ENCODE measurements at places on chromosomes 3 and 15.

DNA sequence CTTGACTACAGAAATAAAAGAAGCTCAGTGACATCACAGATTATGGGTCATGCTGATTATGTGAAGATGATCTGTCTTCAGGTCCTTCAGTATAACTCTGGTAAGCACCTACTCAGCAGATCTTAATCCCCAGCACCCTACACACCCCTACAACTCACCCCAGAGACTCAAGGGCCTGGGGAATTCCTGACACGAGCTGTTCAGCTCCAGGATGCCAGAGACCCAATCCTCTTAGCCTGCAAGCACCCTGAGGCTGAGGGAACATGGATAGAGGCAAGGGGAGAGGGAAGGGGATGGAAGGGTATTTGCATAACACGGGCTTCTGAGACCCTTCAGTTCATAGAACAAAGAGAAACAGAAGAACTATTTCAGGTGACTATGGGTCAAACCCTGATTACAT lies 13.0 kb downstream of the GLB1 start:
- no peak for DNase-seq

- DNase-seq: no peak
Measured at GRCh38 chr3:35737527-35737926, 98.2 kb downstream of the ARPP21 start.

DNA sequence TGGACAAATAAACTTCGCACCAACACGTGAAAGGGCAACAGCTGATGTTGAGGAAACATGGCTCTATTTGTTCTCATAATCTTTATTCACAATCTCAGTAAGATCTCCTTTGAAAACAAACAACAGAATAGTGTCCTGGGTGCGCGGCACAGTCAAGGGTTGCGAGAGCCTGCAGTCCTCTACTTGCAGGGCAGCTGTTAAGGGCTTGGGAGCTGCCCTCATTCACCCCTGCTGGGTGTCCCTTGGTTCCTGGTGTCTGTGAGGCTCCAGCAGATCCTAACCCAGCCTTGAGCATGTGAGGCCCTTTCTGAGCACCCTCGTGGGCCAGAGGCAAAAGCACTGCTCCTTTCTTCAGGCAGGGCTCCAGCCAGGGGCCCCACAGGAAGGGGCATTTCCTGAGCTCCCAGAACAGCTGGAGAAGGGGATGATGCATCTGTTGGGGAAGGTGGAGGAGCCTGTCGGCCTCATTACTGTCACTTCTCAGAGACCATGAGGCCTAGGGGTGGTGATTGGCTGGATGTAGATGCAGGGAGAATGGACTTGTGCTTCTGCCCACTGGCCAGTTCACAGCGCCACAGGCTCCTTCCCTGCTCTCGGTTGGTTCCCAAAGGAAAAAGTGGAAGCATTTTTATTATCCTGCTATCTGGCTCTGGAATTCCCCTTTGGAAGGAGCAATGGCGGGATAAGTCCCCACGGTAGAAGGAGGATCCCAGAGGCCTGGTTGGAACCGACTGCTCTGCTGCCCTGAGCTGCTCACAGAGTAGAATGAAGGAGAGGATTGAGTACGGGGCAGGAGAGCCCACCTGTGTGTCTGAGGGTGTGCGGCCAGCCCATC lies 51.9 kb upstream of the KLF13 start:
- DNase-seq: no peak

DNA sequence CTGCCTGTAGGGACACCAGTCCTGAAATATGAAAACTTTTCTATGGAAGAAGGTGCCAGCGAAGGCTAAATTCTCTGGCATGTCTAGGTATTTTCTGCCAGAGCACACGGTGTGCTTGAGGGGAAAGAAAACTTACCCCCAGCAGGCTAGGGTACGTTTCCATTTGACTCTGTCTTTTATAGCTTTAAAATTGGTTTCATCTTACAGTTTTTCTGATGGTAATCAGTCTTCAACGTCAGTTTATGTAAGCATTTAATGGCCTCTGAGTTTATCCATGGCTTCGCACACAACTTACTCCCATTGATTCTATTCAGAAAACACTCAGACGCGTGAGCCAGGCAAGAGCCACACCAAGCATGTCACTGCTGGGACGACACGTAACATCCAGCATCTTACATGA lies 249.7 kb downstream of the ADAMTS17 start:
- DNase-seq: no peak

GRCh38 chr3:22893644-22894325 lies 309.3 kb upstream of the UBE2E2 start:
- DNase-seq: no peak

- no peak for DNase-seq
Measured at GRCh38 chr3:153783106-153783505, 338.1 kb upstream of the ARHGEF26 start.

DNA sequence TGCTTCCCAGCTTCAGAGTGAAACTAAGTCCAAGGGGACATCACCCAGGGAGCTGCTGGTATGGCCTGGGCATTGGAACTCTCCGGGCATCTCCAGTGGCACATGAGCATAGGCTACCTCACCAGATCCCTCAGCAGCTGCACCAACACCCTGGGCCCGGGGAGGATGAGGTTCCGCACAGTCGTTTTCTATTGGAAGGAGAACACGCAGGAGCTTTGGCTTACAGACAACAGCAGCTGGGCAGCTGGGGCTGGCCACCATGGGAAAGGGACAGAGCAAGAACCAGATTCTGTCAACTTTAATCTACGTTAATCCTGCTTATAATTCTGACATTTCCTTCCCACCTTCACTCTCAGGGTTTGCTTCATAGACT lies 65.5 kb downstream of the MYO1E start:
- no peak for DNase-seq

DNA sequence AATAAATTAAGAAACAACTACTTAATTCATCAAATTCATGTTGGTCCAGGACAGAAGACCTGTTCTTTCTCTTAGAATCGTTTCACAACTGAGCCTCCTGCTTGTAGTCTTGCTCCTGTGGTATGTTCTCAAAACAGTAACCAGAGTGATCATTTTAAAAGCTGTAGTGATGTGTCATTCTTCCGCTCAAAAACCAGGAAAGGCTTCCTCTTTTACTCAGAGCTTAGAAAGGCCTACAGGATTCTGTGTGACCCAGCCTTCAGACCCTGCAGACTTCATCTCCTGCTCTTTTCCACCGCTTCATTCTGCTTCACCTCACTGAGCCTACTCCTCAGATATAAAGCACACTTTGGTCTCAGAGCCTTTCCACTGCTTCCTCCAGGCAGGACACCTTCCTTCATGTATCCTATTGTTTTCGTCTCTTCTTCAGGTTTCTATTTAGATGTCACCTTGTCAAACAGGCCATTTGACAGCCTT lies 22.7 kb downstream of the ST6GAL1 start:
- DNase-seq: no peak

DNA sequence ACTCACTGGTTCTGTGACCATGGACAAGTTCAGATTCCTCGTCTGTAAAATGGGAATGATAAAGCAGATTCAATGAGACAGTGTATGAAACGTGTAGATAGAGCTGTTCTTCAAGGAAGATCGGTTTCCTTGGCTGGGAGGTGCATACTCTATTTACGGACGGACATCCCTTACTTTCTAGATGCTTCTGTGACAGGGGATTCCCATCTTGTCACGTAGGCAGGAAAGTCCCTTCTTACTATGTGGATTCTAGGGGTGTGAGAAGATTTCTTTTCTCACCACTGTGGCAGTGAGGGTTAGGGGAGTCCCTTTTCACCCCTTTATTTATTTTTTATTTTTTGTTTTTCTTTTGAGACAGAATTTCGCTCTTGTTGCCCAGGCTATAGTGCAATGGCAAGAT lies 180.9 kb upstream of the TBL1XR1 start:
- DNase-seq: no peak

GRCh38 chr15:86837294-86838061 lies 757.8 kb downstream of the AGBL1 start:
- DNase-seq: no peak

- no peak for DNase-seq
Measured at GRCh38 chr3:43017593-43018195, 38.6 kb downstream of the GASK1A start.

DNA sequence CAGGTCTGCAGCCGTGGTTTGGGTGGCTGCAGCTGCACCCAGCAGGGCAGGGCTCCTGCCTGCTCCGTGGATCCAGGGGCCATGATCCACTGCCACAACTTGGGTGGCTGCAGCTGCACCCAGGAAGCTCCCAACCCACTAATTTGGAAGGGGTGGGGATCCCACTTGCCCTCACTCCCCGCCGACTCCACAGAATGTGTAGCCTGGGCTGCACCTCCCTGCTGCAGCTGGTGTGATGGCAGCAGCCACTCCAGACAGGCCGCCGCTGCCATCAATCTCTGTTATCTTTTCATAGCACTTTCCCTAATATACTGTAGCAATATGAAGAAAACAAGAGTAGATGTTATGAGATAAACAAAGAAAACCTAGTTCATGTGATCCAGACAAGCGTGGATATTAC lies 137.8 kb upstream of the CNTN3 start:
- no peak for DNase-seq

DNA sequence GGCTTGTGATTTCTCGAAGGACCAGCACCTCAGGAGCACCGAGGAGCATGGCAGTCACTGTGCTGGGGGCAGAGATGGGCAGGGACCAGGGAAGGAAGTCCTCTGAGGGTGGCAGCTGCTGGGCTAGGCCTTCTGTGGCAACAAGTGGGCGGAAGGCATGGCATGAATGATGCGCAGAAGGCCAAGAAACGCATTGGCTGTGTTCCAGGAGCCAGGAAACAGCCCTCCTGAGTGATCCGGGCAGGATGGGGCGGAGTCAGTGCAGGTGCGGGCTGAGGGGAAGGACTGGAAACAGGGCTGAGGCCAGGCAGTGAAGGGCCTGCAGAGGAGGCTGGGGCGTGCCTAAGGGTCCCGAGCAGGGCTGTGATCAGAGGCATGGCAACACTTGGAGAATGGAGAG lies 23.6 kb downstream of the MRPS11 start:
- DNase-seq: no peak

- DNase-seq: no peak
Measured at GRCh38 chr15:67133026-67133425, 67.6 kb downstream of the SMAD3 start.

GRCh38 chr15:70486451-70487386 lies 276.6 kb downstream of the UACA start:
- DNase-seq: no peak

- no peak for DNase-seq
Measured at GRCh38 chr3:183192650-183193300, 30.2 kb upstream of the LAMP3 start.

DNA sequence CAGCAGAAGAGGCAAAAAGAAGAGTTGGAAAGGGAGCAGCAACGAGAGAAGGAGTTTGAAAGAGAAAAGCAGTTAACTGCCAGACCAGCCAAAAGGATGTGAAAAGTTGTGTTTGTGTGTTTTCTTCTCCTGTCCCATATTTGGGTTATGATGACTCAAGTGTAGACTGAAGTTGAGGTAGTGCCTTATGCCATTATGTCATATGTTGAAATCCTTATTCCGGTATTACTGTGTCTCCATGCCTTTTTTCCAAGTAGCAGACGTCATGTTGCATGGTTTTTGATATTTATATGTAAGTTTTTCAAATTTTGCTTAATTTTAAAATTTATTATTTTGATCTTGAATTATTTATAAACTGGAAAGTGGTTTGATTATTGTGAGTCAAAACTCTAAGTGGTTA lies 19.2 kb downstream of the BLOC1S6 start:
- DNase-seq: no peak

GRCh38 chr3:167078070-167078622 lies 302.0 kb downstream of the ZBBX start:
- no peak for DNase-seq

DNA sequence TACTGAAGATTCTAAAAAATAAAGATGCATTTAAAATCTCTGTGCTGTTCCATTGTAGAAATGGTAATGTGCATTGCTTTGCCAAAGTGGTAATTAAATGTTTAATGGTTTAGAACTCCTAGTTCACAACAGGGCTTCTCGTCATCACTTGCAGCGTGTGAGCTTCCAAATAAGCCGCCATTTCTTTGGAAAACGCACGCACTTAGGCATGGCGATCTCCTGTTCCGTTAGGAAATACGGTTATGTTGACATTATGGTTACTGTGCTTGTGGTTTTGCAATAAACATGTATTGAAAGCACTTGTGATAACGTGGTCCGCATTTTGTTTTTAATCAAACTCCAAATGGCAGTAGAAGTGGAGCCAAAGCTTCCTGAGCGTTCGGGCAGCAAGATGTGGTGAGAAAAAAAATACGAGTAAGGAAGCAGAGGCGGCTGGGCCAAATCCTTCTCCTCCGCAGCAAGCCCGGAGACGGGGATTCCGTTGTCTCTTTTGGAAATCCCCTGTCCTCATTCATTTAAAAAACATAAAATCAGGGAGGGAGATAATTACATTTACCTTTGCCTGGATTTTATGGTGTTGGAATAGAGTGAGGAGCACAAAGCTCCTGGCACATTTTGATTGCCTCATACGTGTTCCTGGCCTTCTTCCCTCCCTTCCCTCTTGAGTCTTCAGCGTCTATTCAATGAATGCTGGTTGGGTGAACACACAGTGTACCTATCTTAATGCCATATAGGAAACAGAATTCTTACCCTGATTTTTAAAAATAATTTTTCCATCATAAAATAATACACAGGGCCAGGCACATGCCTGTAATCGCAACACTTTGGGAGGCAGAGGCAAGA lies 97.5 kb downstream of the SLC49A4 start:
- DNase-seq: peak; percentile 50

DNA sequence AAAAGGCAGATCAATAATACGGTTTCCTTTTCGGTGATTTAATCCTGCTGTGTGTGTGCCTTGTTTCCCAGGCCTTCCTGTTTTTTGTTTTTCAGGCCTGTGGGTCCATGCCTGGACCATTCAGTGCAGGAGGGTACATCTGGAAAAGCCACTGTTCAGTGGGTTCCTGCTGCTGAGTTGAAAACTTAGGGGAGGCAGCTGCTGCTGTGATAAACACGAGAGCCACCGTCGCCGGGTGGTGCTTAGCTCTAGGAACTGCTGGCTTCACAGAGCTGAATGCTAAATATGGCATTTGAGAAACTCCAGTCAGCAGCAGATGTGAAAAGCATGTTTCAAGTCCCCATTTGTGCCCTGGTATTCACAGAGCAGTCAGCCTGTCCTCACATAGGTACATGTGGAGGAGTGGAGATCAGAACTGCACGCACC lies 44.0 kb downstream of the SYNM start:
- no peak for DNase-seq

DNA sequence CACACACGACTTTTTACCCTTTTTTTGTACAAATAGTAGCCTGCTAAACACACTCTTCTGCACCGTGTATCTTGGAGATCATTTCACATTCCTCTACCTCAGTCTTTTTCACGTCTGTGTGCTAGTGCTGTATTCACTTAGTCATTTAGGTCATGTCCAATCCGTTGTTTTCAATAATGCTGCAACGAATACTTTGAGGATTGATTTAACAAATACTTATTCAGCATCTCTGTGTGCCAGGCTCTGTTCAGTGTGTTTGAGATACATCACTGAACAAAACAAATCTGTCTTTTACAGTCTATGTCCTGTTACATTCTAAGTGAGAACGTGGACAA lies 882 bp downstream of the JMJD7 start:
- no peak for DNase-seq

GRCh38 chr3:173762501-173762900 lies 365.0 kb downstream of the NLGN1 start:
- no peak for DNase-seq
